ENCODE measurements at places on chromosomes 12 and 14.

GRCh38 chr14:25001156-25001555 lies 48.8 kb downstream of the STXBP6 start:
- no peak for DNase-seq

- DNase-seq, result no peak
Measured at GRCh38 chr12:28177461-28177860, 12.8 kb upstream of the CCDC91 start.

DNA sequence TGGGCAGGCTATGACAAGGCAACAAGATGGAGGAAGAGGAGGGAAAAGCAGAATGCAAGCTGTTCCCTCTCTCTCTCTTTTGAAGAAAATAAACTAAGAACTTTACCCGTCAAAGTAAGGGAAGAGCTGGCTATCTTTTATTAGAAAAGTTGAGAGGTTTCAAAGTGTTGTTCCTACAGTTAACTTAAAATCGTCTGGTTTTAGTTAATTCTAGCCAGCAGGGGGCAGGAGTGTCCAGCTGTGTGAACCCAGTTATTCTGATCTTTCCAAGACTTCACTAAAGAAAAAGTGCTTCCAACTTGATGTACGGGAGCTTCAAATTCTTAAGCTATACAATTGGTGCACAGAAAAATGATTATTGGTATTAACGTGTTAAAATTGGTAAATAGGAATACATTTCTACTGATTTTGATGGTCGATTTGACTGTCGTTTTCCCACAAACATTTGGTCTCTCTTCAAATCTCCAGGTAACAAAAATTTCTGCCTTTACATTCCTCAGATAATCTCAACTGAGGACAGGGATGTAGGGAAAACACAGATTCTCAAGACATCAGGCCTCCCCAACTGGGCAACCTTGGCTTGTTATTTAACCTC lies 28.4 kb upstream of the MON2 start:
- DNase-seq, result peak; percentile 58

GRCh38 chr14:105144666-105145380 lies 23.8 kb downstream of the JAG2 start:
- DNase-seq, result no peak

GRCh38 chr14:41521891-41522290 lies 84.8 kb upstream of the LRFN5 start:
- DNase-seq, result no peak

- no peak for DNase-seq
Measured at GRCh38 chr12:69676257-69677012, 22.7 kb downstream of the BEST3 start.

DNA sequence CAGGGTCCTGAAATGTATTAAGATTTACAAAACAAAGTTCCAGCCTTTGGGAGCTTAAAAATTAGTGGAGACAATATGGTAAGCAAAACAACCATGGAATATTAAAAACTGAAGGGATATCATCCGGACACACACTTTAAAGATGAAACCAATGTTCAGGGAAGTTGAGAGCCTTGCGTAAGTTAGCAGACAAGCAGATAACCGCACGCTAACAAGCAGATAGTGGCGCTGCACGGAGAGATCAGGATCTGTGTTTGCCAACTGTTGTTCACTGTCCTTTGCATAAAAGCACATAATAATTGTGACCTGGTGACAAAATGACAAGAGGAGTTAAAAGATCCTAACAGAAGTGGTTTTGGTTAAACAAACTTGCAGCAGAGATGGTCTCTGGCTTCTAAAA lies 14.3 kb upstream of the TMEM229B start:
- DNase-seq, result no peak

GRCh38 chr14:21384494-21384851 lies 654 bp upstream of the SUPT16H start:
- DNase-seq, result no peak

- no peak for DNase-seq
Measured at GRCh38 chr12:32118806-32119205, 12.2 kb downstream of the BICD1 start.

GRCh38 chr12:66118240-66118891 lies 12.2 kb downstream of the LLPH start:
- DNase-seq, result no peak

GRCh38 chr12:10705655-10706054 lies 17.5 kb downstream of the YBX3 start:
- no peak for DNase-seq

DNA sequence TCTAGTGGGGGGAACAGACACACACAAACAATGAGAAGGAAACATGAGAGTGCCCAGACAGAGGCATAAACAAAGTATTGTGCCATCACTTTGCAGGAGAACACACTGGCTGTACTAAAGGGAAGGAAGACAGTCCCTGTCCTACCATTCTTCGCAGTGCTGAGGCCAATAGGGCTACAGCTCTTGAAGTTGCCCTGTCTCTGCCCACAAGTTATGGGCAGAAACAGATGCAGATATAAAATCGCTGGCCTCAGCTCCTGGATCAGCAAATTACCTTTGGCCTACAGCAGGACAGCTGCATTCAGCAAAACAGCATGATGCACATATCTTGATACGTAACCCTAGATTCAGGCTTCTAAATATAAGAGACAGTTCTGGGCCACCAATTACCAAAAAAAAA lies 23.0 kb upstream of the PRKAB1 start:
- DNase-seq, result no peak

DNA sequence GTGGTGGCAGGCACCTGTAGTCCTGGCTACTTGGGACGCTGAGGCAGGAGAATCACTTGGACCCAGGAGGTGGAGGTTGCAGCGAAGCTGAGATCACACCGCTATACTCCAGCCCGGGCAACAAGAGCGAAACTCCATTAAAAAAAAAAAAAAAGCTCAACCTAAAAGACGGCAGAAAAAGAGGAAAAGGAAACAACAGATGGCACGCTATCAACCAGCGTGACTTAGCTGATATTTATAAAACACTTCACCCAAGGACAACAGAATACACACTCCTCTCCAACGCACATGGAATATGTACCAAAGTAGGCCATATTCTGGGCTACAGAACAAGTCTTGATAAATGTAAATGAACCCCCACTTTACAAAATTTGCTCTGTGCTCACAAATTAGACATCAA lies 34.0 kb upstream of the CLMN start:
- no peak for DNase-seq

DNA sequence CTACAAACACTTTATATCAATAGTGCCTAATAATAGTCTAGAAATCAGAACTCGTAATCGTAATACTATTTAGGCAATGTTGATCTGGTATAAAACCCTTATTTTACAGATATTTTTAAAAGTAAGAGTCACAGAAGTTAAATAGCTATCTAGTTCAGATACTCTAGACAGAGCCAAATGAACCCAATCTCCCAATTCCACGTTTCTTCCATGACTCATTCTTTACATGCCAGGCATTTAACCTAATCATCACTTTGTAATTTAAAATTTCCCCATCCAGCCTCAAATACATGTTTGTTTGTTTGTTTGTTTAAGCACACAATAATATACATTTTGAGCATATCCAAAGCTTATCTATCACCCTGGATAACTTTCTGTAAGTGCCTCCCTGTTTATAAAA lies 36.4 kb upstream of the GARIN6 start:
- no peak for DNase-seq

- peak; percentile 43 for DNase-seq
Measured at GRCh38 chr14:22039938-22040780, 366.5 kb upstream of the OR4E1 start.

- DNase-seq, result peak; percentile 62
Measured at GRCh38 chr14:98169170-98169587, 1102.8 kb downstream of the BCL11B start.

GRCh38 chr12:108939594-108939993 lies 59.7 kb downstream of the DAO start:
- DNase-seq, result peak; percentile 8

DNA sequence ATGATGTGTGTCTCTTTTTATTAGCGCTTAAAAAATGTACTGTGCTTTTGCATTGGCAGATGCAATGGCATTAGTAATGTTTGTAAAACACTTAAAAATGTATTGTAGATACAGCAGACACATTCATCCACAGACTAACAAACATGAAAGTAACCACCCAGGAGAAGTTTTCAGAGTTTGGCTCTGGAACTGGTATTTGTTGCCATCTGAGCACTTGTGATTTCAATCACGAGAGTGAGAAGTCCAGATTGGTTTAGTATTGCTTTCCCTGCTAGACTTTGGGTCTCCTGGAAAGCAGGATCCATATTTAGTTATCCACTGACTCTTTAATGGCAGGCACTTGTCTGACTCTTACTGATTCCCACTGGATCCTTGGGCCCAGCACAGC lies 13.2 kb downstream of the RASSF8 start:
- DNase-seq, result no peak

GRCh38 chr12:13304924-13305323 lies 108.4 kb downstream of the EMP1 start:
- DNase-seq, result no peak

DNA sequence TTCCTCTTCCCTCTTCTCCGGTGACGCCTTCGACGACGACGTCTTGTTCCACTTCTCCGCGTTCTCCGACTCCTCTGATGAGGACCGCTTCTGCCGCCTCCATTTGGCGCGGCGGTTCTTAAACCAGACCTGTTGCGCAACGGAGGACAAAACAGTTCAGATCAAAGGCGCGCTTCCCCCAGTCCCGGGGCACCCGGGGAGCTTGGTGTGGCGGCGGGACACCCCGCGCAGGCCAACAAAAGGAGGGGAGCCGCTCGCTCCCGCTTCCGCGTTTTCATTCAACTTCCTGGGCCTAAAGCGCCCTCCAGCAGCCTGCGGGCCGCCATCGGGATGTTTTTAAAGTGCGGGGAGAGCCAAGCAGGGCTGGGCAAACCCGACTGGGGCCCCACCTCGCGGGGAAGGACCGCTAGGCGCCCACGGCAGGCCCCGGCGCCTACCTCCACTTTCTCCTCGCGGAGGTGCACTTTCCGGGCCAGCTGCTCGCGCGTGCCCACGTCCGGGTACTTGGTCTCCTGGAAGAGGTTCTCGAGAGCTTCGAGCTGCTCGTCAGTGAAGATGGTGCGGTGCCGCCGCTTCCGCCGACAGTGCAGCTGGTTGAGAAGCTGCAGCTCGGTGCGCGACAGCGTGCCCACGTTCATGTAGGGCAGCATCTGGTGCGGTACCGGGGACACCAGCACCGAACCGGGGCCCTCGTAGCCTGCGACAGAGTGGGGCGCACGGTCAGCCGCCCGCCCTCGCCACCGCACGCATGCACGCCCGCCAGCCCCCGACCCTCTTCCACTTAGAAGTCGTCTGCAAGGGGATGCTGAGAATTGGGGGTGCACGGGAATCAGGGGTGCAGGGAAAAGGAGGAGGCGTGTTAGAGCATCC lies 1.2 kb downstream of the GSC start:
- DNase-seq, result peak; percentile 50

Measured in stimulated activated CD4-positive, alpha-beta T cell treated with anti-CD3 and anti-CD28 coated beads, Interleukin-15, amount 100 ng/mL, for 24 hours (primary cell).